ENCODE measurements at places on chromosomes 4 and X.

- no peak for DNase-seq
- H3K27ac ChIP-seq, result no peak overlapping the region
- no peak overlapping the region for H3K4me3 ChIP-seq
- H3K36me3 ChIP-seq, result no peaks in the 10 kb centered on the region
Measured at GRCh38 chr4:171932238-171932637, 119.0 kb downstream of the GALNTL6 start.

GRCh38 chrX:107442914-107443527 lies 6.4 kb upstream of the FRMPD3 start:
- DNase-seq, result no peak
- H3K4me1 ChIP-seq, result no peaks in the 10 kb centered on the region
- no peaks in the 10 kb centered on the region for H3K36me3 ChIP-seq
- H3K27me3 ChIP-seq, result no peaks in the 10 kb centered on the region
- no peak overlapping the region for H3K4me3 ChIP-seq

DNA sequence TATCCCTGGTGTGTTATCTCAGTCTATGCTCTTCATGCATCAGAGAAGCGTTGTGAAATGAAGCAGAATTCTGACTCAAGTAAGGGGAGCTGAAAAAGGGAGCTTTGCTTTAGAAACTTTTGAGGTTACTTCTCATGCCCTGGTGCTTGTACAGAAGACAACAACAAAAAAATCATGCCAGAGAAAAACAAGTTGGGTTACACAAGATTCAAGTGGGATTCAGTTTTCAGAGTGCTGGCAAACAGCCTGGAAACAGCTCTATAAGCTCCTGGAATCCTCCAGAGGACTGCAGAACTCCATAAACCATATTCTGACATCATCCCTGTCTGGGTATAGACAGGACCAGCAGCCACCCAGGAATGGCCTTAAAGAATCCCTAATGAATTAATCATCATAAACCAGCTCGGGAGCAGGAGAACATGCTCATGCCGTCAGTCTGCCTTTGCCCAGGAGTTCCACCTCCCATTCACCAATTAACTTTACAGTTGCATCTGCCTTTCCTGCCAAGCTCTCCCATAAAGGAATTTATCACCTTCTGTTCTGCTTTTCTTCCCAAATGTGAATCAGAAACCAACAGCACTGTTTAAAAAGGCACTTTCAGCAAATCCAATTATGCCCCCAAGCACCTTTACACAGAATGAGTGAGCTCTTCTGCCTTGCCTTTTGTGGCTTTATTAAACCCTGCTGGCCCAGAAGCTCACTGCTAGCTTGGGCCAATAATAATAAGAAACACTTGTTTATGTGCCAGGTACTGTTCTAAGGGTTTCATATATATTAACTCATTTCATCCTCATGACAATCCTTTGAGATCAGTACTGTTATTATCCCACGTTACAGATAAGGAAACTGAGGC lies 54.5 kb upstream of the FBXW7 start:
- H3K27ac ChIP-seq, result no peak overlapping the region
- no peaks in the 10 kb centered on the region for H3K36me3 ChIP-seq
- DNase-seq, result no peak
- H3K4me3 ChIP-seq, result no peak overlapping the region
- peaks cover 9% of the 10 kb centered on the region for H3K4me1 ChIP-seq

DNA sequence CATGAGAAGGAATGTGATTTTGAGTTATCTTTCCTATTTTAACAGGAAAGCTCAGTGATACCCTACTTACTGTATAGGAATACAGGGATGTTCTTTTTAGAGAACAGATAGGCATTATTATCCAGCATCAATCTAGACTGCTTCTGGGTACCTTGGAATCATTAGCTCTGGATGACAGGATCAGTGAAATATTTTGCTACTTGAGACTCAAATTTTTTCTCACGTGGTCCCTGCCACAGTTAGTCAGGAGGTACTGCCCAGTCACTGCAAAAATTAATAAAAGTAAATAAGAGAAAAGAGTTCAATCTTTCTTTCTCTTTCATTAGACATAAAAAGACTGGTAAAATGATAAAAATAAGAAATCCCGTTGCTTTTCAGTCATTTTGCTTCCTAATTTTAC lies 5.5 kb downstream of the ZNF827 start:
- no peak overlapping the region for H3K27ac ChIP-seq
- no peaks in the 10 kb centered on the region for H3K4me1 ChIP-seq
- H3K4me3 ChIP-seq, result no peak overlapping the region
- H3K36me3 ChIP-seq, result no peaks in the 10 kb centered on the region

DNA sequence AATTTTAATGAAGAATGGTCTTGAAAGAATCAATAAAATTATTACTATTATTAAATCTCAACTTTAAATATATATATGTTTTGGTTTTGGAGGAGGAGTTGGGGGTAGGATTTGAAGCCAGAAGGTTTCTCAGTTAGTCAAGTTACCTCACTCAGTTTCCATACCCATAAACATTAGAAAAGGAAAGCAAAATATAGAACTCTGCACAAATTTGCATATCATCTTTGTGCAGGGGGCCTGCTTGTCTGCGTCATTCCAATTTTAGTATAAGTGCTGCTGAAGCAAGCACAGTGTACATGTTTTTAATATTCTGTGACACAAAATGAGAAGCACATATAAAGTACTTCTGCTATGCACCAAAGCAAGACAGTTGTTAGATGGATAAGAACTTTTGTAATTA lies 47.5 kb upstream of the SCRG1 start:
- no peak for DNase-seq
- H3K27ac ChIP-seq, result no peak overlapping the region
- H3K27me3 ChIP-seq, result no peaks in the 10 kb centered on the region
- H3K36me3 ChIP-seq, result no peaks in the 10 kb centered on the region

DNA sequence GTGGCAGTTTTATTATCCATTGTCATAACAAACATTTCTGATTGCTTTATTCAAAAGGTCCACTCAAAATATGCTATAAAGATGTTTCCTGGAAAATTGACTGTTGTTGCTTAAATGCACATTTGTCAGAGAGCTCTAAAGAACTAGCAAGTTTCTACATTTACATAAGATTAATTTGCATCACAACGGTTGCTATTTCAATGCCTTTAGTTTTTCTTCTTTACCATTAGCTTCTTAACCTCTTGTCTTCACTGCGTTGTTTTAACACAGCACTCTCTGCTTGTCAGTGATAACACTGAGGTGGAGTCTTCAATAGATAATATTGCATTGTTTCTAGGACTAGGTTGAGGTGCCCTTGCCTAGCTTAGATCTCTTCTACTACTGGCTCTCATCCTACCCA lies 76.7 kb upstream of the GALNT7 start:
- H3K27ac ChIP-seq, result no peak overlapping the region
- no peaks in the 10 kb centered on the region for H3K27me3 ChIP-seq
- DNase-seq, result no peak
- H3K4me1 ChIP-seq, result no peaks in the 10 kb centered on the region
- H3K36me3 ChIP-seq, result no peaks in the 10 kb centered on the region

DNA sequence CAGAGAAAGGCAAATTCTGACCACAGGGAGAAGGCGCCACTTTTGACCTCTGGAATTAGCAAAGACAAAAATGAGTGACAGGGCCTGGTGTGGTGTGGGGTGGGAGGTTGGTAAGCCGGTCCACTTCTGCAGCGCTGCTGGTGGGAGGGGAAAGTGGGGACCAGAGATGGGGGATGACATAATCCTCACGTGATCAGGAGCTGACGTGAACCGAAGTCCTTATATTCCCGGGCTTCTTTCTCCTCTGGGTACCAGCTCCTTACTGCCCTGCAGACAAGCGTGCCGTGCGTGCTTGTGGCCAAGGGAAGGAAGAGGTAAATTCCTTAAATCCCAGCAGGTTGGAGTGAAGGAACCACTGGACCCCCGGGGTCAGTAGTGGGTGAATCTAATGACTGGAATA lies at the start of gene TCEAL7:
Gene TCEAL7, plus strand, starts transcription at position 249 of the 400 bp plus-strand sequence. CDS start 1,165 bp downstream, outside the sequence.
- no peak within 1 kb of the TSS for H3K4me3 ChIP-seq
- no peak for DNase-seq
- H3K27me3 ChIP-seq, result peaks cover 4% of the 10 kb centered on the region
- H3K27ac ChIP-seq, result no peak within 1 kb of the TSS

DNA sequence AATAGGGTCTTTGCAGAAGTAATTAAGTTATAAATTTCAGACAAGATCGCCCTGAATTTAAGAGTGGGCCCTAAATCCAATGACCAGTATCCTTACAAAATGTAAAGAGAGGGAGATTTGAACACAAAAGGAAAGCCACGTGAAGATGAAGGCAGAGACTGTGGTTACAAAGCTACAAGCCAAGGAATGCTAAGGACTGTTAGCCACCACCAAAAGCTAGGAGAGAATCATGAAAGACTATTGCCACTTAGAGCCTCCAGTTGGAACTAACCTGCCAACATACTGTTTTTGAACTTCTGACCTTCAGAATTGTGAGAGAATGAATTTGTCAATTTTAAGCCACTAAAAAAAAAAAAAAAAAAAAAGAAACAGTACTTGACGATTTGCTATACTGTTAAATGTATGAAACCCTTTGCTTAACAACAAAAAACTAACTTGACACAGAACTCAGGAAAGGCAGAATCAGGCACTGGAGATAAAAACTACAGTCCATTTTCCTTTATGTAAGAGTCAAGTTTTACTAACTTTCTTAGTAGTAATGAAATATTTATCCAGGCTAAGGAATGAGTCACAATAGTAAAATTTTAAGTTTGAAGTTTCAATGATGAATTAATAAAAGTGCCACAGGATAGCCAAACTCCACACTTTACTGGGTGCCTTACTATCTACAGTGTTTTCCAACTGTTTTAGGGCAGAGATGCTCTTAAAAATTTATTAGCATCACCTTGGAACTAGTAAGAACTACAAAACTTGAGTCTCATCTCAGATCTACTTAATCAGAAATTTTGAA lies 25.1 kb downstream of the DHX15 start:
- no peaks in the 10 kb centered on the region for H3K27me3 ChIP-seq
- DNase-seq, result no peak
- H3K4me1 ChIP-seq, result peaks cover 44% of the 10 kb centered on the region
- H3K4me3 ChIP-seq, result no peak overlapping the region
- no peaks in the 10 kb centered on the region for H3K36me3 ChIP-seq

DNA sequence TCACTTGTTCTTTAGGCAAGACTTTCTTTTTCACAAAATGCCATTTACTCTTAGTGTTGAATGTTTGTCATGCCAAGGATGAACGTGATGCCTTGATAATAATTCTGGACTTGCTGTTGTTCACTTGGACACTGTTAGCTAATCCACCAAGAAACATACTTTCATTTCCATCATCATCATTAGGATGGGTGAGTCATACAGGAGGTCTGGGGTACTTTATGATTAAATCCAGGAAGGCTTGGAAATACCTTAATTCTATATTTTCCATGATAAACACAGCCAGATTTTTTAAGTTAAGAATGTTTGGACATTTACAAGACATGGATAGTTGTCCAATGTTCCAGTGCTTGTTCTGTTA lies 260.7 kb upstream of the GIMD1 start:
- no peaks in the 10 kb centered on the region for H3K4me1 ChIP-seq
- no peaks in the 10 kb centered on the region for H3K27me3 ChIP-seq
- no peak overlapping the region for H3K4me3 ChIP-seq
- H3K27ac ChIP-seq, result no peak overlapping the region

- no peak for DNase-seq
- H3K36me3 ChIP-seq, result no peaks in the 10 kb centered on the region
- no peaks in the 10 kb centered on the region for H3K4me1 ChIP-seq
- no peak overlapping the region for H3K27ac ChIP-seq
- no peaks in the 10 kb centered on the region for H3K27me3 ChIP-seq
Measured at GRCh38 chrX:131779741-131780140, 235.9 kb downstream of the OR13H1 start.

DNA sequence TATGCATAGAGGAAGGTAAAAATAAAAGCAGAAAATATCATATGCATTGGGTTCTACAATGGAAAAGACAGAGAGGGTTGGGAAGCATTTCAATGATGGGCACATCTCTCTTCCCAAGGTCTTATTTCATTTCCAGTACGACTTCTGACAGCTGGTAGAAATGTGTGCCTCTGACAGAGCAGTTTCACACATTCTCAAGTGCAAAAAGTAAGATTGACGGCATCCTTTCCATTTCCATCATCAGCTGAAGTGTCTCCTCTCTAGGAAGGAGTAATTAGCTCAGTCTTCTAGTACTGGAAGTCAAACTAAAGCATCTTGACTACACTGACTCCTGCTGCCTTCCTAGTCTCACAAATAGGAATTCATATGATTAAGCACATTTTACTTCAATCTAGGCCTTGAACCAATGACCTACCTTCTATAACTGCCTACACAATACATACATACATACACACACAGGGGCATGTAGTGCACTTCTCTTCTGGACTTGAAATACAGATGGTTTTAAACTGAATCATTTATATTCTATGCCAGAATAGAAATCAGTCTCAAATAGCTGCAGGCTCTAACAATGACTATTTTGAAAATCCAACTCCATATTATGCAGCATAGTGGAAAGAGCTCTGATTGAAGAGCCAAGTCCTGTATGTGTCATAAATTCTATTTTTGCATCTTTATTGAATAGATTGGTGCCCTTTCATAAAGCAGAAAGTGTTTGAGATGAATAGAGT lies 473.4 kb downstream of the INPP4B start:
- H3K4me1 ChIP-seq, result peaks cover 80% of the 10 kb centered on the region
- DNase-seq, result no peak
- no peaks in the 10 kb centered on the region for H3K36me3 ChIP-seq
- no peak overlapping the region for H3K4me3 ChIP-seq
- no peak overlapping the region for H3K27ac ChIP-seq
- H3K27me3 ChIP-seq, result no peaks in the 10 kb centered on the region

GRCh38 chrX:35098419-35098818 lies 155.8 kb downstream of the FAM47B start:
- no peaks in the 10 kb centered on the region for H3K27me3 ChIP-seq
- H3K4me3 ChIP-seq, result no peak overlapping the region
- H3K36me3 ChIP-seq, result no peaks in the 10 kb centered on the region
- DNase-seq, result no peak
- no peak overlapping the region for H3K27ac ChIP-seq

Data from CD8-positive, alpha-beta memory T cell (primary cell).